Activated T-cell treated with anti-CD3 and anti-CD28 coated beads, Interleukin-2, amount 50 U/mL, for 48 hours (primary cell): ENCODE measurements at places on chromosomes 7 and 10.

- peak; percentile 49 for DNase-seq
Observed at GRCh38 chr7:55132890-55133551, 114.2 kb downstream of the EGFR start.

DNA sequence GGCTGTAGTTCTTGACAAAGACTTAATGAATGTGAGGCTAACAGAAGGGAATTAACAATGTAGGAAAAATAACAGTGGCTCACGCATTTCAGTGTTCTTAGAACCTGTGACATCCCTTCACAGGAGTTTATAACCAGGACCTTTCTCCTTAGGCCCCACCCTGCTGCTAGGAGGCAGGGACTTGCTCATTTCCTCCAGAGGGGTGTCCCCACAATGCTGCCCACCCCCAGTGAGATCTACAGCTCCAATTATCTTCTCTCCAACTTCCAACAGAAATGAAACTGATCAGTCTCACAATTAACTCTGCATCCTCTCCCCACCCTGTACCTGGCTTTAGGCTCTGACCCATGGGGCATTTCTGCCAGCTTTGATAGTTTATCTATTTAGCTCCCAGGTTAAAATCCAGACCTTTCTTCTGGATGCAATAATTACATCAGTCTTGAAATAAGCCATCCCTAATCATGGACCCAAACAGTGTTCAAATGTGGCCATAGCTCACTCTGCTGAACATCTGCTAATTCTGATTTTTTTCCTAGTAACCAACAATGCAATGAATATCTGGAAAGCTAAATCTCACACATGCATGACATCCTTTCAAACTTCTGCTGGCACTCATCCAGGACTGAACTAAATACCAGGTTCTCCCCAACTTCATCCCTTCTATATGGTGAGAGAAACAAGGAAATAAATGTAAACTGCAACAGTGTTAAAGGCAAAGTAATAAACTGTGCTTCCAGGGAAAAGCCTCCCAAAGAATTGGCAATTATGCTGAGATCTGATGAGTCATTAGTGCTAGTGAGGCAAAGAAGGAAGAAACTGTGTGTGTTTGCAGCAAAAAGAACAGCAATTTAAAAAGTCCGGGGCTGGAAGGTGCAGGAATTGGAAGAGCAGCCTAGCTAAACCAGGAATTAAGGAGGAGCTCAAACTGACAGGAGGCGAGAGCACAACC is 64.6 kb downstream of the HERPUD2 start:
- DNase-seq = no peak

DNA sequence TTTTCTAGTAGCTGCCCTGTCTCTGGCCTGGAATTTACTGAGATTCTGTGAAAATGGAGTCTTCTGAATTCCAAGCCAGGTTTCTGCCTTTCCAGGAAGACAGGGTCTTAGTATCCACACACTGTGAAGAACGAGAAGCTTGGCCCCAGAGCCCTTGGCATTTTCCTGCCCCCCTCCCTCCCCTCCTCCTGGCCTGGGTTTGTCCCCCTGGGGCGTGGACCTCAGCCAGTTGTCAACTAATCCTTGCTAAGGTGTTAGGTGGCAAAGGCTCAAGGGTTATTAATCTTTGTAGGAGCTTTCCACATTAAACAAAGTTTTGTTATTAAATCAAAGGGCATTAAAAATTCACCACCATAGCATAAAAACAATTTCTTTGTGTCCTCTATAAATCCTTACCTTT is 329.5 kb downstream of the RNLS start:
- DNase-seq = no peak

GRCh38 chr10:106648534-106649481 is 515.7 kb downstream of the SORCS1 start:
- no peak for DNase-seq

DNA sequence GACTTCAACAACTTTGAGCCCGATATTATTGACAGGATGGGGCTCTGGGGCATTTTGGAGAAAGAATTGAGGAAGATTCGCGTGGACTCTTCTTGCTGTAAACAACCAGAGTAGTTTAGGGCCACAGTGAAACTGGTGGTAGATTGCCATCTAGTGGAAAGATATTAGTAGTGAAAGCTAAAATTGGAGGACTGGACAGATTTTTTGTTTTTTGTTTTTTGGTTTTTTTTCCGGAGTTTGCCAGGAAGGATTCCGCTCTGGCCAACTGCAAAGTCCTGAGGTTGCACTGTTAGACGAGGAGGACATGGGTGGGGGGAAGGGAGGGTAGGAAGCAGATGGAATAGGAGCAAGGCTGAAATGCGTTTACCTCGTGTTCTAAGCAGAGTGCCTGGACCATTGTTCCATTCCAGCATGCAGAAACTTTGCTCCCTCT is 11.7 kb downstream of the NOBOX start:
- DNase-seq = no peak

DNA sequence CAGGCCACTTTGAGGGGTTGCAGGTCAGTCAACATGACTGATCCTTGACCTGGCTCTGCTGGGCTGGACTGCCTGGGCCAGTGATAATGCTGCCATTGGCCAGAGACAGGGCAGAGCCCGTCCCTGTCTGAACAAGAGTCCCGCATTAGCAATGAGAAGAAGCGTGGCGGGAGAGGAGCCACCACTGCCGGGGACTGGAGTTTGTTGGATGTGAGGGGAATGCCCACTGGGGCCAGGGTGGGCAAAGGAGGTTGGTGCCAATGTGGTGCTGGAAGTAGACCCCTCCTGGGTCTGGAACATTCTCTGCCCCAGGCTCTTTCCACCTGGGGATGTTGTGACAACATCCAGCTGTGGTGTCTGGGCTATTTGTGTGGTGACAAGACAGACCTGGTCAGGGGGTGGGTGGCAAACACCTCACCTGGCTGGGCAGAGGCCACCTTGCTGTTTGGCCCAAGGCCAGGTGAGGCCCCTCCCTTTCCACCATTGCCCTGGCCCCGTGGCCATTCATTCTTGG is 7.6 kb downstream of the SAP25 start:
- no peak for DNase-seq

DNA sequence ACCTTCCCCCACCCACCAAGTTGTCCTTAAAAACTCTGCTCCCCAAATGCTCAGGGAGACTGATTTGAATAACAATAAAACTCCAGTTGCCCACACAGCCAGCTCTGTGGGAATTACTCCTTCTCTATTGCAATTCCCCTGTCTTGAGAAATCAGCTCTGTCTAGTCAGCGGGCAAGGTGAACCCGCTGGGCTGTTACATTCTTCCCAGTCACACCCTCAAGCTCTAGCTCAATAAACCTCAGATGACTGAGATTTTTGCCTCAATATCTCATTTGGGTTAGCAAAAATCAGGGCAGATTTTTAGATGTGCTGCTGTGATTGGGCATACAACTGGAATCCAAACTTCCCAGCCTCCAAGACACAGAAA is 32.9 kb downstream of the SVOPL start:
- no peak for DNase-seq

- DNase-seq = no peak
Observed at GRCh38 chr10:81414038-81414437, 461.0 kb upstream of the NRG3 start.

GRCh38 chr7:149004405-149005370 is 23.6 kb downstream of the PDIA4 start:
- DNase-seq = no peak

- DNase-seq = no peak
Observed at GRCh38 chr10:75427951-75428350, 3.5 kb upstream of the LRMDA start.

DNA sequence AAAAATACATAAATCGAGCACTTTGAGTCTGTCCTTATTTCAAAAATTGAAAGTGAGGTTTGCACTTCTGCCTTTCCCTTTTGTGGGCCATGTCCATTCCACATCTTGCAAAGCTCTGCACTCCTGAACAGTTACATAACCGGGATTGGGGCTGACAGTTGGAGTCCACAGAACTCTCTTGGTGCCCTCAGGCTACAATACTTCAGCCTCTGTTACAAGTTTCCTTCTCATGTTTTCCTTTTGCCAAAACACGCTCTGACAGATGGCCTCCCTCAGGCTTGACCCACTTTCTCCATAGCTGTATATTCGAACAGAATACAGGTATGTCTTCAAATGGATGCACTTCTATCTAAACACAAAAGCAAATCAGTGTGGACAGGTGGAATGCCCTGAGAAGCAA is 335.9 kb downstream of the WDR37 start:
- no peak for DNase-seq

DNA sequence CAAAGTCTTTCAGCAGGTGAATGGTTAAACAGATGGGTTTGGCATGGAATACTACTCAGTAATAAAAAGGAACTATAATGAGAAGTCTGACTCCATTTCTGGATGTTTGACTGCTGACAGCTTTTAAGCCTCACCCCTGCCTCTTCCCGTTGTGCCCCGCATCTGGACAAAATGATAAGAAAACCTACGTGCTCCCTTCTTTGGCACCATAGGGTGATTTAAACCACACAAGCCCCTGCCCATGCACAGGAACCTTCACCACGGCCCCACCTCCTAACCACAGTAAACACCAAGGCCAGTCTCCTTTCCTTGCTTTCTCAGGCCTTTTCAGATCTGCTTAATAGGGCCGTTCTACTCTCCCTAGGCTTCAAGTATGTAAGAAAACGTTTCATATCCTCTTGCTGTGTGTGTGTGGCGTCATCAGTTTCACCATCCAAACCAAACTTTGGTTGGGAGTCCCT is 47.1 kb upstream of the UBN2 start:
- DNase-seq = no peak

DNA sequence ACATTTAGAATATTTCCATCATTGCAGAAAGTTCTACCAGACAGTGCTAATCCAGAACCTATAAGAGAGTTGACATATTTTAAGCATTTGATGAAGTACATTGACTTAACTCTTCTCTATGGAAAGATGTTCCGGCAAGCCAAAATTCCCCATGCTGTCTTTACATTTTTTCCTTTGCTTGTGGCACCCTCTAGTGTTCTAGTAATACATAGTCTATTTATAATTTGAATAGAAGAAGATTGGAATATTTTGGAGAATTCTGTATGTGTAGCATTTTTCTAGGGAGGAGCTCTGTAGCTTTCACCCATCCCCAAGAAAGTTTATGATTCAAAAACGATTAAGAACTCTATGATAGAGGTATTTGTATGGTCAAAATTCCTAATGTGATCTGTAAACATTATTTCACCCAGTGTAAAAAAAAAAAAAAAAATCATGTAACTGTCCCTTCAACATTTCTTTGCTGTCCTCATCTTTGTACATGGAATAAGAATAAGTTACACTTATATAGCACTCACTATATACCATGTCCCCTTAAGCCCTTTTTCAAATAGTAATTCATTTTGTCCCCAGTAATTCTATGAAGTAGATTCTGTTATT is 33.2 kb downstream of the NRF1 start:
- DNase-seq = no peak

DNA sequence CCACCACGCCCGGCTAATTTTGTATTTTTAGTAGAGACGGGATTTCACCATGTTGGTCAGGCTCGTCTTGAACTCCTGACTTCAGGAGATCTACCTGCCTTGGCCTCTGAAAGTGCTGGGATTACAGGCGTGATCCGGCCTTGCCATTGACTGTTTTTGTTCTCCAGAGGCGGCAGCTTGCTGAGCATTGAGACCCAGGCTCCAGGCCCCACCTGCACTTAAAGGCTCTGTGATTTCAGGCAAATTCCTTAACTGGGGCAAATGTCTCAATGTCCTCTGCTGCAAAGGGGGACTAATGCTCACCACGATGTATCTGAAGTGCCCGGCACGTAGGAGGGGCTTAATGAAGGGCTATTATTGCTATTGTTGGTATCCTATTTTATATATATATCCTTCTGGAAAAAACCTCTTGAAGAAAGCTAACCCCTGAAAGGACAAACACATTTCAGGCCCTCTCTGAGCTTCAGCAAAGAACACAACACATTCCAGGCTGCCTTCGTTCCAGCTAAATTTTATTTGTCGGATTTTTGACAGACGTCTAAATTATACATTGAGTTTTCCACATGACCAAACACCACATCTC is 29.0 kb downstream of the TRIM8 start:
- no peak for DNase-seq

GRCh38 chr10:59362144-59362958 is at the start of gene FAM13C:
TSS of gene FAM13C (minus strand) at chr10:59362549. CDS start at chr10:59362460, 89 bp downstream.
- peak; percentile 21 for DNase-seq

DNA sequence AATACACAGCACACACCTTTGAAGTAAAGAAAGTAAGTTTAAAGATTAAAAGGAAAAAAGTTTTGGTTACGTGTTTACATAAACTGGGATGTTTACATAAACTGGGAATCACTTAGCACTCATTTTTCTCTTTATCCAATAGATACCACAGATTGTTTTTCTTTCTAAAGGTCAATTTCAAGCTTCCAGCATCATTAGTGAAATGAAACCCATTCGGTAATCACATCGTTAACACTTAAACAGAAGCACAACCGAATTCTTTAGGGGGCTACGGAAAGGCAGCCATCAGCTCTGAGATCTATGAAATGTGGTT is 1.1 kb downstream of the ODAD2 start:
- no peak for DNase-seq

GRCh38 chr7:156999958-157000726 is 10.3 kb downstream of the MNX1 start:
- DNase-seq = no peak

GRCh38 chr7:159144758-159145489 is at the start of gene VIPR2:
TSS of gene VIPR2 (minus strand) at chr7:159144867. CDS start at chr7:159144771, 96 bp downstream.
- DNase-seq = peak; percentile 37

DNA sequence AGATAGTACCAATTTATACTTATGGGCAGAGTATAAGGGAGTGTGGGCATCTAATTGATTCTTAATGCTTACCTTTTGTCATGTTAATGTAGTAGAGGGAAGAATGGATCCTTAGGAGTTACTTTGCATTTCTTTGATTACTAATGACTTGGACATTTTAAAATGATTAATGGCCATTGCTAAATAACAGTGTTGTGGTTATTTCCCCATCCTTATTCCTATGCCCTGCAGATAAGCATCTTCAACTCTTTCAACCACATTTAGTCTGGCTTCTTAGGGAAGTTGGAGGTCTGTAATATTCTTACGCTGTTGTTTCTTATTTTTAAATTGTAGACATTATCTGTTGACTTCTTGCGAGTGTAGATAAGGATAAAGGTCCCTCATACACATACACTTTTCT is 37.2 kb downstream of the KAT6B start:
- DNase-seq = no peak

DNA sequence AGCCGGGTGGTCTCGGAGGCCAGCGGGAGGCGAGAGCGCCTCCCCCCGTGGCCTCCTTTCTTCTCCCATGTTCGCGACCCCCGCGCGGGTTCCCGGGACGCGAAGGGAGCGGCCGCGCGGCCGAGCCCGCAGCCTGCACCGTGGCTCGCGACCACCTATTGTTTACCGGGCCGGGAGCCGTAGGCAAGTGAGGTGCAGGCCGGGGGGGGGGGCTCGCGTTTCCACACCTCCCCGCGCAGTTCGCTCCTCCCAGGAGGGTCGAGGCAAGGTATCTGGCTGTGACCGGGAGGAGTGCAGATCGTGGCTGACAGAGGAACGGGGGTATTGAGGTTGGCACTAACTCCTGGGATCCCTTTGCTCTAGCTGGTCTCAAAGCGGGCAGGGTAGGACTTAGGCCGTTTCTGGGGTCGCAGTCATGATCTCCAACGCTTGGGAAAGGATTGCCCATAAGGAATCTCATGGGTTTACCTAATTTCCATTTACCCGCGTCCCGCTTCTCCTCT is 734 bp downstream of the PTPN12 start:
- DNase-seq = peak; percentile 46
